ENCODE measurements at places on chromosomes 12 and 14.

- no peak for DNase-seq
These were observed 7.1 kb downstream of the POP5 start for GRCh38 chr12:120574106-120574505.

GRCh38 chr12:88377973-88378372, 202.3 kb downstream of the KITLG start:
- no peak for DNase-seq

DNA sequence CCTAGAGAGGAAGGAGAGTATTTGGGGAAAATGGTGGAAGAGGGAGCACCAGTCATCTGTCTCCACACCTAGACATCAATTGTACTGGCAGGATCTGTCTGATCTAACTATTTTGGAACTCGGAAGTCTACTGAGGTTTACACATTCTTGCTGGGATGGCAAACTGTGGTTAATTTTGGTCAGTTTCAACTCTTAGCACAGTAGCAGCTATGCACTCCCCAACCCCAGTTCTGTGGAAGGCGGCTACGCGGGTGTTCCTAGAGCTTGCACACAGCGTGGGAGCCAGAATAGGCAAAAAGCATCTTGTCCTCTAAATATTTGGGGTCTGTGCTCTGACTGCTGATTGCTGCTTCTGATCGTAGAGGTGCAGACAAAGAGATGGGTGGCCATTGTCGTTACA, 33.8 kb downstream of the TECPR2 start:
- no peak for DNase-seq

GRCh38 chr12:25146686-25147085, 48.3 kb downstream of the DNAI7 start:
- no peak for DNase-seq

DNA sequence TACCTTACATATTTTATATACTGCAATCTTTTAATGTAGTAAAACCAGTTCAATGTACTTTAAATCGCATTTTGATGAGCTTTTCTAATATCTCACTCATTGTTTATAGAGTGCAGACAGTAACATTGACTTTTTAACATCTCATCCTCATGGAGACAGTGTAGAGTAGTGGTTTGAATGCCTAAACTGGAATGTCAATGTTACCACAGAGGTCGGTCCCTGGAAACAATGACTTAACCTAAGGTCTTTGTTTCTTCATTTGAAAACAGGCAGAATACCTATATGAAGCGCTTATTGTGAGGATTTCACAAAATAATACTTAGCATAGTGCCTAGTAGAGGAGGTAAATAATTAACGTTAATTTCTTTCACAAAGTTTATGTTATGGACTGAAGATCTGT, 5.0 kb downstream of the CDK17 start:
- peak; percentile 9 for DNase-seq

- DNase-seq = no peak
These were observed 272.6 kb downstream of the CCER1 start for GRCh38 chr12:90682398-90682797.

DNA sequence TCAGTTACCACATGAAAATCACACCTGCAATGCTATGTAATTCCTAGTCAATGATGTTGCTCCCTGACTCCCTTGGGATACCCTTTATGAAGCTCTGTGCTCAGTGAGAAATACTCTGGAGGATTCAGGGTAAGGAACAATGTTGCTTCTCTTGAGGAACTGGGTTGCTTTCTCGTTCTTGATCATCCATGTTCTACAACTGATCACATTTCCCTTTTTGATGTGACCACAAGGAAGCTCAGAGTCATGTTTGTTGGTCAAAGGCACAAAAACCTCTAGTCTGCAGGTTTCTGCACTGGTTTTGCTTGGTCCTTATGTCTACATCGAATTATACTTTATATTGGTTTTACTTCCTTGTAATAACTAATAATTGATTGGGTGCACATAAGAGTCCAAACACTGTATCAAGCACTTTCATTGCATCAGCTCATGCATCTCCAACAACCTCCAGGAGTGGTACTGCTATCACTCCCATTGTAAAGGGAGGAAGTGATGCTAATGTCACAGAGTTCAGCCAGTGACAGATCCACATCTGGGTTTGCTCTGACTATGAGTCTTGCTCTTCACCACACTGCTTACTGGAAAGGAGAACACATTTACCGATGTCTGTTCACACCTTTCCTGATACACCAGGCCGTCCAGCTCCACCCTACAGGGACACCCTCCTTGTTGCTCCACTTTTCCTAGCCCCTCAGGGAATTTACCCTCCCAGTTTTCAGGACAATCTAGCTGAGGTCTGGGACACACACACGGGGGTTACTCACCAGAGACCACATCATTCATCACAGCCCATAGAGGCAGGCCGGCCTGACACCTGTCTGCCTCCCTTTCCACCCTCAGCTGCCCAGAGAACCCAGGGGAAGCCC, 41.0 kb downstream of the CMKLR1 start:
- no peak for DNase-seq

DNA sequence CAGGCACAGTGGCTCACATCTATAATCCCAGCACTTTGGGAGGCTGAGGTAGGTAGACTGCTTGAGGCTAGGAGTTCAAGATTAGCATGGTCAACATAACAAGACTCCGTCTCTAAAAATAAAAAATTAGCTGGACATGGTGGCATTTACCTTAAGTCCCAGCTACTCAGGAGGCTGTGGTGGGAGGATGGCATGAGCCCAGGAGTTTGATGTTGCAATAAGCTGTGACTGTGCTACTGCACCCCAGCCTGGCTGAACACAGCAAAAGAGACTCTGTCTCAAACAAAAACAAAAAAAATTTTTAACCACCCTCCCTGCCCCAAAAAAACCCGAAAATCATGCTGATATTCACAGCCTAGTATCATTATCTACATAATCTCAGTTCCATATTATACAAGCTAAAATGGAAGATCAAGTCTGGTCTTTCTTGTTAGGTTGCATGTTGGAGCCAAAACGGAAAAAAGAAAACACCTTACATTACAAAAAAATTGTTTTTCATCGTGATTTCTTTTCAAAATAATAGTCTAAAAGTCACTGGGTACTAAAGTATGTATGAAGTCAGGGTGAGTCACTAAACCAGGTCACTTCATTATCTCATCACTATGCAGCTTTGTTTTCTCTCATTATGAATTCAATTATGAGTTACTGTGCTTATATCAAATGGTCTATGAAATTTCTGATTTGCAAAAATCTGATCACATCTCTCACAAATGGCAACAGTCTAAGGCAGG, 13.8 kb downstream of the GXYLT1 start:
- peak; percentile 61 for DNase-seq

DNA sequence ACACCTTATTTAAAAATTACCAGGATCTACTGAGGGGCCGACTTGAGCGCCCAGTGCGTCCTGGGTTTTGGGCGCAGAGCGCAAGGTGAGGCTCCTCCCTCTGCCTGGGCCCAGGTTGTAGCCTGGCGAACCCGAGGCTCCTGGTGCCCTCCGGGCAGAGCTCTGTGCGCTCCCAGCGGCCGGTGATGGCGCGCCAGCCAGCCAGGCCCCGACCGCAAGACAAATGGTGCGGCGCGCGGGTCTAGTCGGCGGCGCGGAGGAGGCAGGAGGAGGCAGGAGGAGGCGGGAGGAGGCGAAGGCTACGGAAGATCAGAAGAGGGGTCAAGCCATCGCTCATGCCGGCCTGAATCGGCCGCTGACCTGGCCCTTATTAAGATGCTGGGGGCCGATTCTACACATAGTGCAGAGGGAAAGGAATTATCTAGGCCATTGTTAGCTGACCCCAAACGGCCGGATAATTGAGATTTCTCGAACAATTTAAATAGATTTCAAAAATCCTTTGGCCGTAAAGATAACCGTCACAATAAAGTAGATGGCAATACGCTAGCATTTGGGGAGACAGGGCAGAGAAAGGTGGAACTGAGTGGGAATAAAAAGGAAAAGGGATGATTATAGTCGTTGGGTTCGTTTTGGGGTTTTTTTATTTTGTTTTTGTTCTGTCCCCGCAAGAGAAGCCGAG, 2.8 kb downstream of the TBX5 start:
- DNase-seq = peak; percentile 27

GRCh38 chr12:85310456-85311076, 30.5 kb downstream of the ALX1 start:
- peak; percentile 14 for DNase-seq

GRCh38 chr14:105165761-105166485, 2.7 kb downstream of the JAG2 start:
- peak; percentile 12 for DNase-seq

DNA sequence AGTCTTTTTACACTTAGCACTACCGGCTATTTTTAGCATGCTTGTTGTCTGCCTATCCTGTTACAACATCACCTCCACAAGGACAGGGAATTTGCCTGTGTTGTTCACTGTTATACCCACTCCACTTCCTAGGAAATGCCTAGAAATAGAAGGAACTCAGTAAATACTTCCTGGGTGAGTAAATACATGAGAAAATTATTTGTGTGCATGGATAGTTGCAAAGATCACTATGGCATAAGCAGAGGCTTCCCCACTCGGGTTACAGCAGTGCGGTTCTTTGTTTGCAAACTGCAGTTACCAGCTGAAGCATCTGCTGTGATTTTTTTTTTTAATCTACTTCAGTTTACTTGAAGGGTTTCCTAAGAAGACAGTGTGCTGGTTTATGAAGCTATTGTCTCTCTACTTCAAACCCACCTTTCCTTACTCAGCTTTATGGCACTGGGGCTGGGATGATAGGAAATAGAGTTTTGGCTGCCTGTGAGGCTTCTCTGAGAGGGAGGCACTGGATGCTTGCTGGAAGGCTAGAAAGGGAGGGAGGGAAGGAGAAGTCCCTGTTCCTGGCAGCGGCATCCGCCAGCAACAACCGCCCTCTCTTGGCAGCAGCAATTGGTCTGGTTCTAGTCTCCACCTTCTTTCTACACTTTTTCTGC, 29.0 kb downstream of the PDE6H start:
- peak; percentile 11 for DNase-seq

GRCh38 chr12:45406988-45407850, 191.3 kb downstream of the ANO6 start:
- no peak for DNase-seq

DNA sequence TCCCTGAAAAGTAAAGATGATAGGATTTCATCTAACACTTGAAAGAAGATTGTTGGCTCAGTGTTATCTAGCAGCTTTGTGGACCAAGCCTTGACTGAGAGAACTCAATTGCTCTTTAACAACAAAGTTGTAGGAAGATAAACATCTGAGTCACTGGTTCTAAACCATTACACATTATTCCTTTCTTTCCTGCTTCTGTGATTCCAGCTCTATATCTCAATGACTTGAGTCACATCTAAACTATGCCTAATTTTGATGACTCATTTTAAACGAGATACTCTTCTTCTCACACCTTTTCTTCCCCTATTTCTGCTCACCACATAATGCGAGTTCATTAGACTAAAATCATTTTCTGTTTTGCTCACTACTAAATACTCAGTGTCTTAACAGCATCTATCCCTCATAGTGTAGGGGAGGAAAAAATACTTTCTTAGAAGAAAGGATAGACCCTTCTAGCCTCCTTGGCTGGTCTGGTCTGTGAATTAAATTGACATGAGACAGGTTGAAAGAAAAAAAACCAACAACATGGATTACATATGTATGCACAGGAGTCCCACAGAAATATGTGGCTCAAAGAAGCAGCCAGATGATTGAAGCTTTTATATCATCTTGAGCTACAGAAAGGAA, 201.4 kb downstream of the C12orf50 start:
- peak; percentile 94 for DNase-seq

DNA sequence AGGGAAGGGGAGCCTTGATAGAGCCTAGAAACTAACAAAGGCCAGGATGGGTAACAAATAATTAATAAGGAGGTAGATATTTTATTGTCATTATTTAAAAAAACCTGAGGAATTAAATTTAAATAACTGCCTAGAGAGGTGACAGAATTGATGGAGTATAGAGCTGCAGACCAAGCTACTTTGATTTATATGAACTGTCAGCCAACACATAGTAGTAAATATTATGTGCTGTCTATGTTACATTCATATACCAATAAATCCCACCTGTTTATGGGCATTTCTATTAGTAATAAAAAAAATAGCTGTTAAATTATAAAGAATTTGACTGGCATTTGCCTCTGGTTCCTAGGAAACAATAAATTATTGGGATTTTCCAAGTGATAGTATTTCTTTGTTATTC, 37.7 kb downstream of the TSPAN19 start:
- DNase-seq = no peak

GRCh38 chr12:99529966-99530365, 117.6 kb upstream of the GARIN6 start:
- peak; percentile 70 for DNase-seq

GRCh38 chr12:52305921-52306705, 14.8 kb upstream of the KRT81 start:
- no peak for DNase-seq

DNA sequence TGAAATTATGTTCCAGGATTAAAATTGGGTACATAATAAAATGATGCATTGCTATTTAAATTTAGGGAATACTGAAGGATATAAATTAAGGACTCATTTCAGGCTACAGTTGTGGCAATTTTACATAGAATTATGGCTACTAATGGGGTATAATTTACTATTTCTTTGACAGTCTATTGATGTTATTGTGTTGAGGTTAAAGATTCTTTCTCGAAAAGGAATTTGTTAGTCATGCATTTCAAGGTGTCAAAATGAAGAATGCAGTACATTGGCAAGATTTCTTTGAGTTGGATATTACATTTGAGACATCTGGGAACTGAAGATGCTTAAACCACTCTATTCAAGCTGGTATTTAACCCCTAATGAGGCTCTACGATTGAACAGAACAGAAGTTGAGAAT, 28.3 kb downstream of the SLC5A8 start:
- no peak for DNase-seq

DNA sequence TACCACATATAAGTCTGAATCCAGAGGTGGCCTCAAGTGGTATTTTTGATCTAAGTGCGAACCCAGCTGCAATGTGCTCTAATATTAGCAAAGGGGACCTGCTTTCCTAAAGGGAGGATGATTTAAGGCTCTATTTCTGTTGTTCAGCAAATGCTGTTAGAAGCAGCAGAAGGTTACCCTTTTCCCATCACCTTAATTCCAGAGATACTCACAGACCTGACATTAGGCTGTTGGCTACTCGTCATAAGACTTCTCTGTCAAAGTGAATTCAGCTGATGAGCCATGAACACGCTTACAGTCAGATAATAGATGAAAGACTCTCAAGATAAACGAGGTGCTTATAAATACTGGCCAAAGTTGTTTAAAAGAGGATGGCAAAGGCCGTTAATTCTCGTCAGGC, 308.7 kb upstream of the DDHD1 start:
- no peak for DNase-seq

- no peak for DNase-seq
These were observed 35.0 kb downstream of the DTX1 start for GRCh38 chr12:113091506-113091905.

DNA sequence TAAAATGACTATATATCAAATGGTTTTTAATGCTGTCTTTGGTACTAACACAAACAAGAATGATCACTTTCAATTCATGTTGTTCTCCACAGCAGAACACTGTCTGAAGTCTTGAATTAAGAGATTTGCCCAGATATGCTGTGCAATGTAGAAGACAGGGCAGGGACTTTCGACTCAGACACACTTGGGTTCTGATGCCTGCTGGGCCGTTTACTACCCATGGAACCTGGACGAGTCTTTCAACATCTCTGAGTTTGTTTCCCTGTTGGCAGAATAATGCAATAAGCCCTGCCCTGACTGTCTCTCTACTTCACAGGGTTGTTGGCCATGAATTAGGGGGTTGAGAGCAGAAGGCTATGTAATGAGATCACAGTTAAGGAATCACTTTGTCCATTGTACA, 162.6 kb upstream of the TMPO start:
- DNase-seq = no peak

All from kidney tubule cell (primary cell).